ENCODE measurements at places on chromosomes 1 and 21.

- no peak for DNase-seq
Measured at GRCh38 chr21:45256912-45257672, 30.6 kb downstream of the POFUT2 start.

GRCh38 chr1:91787919-91788318, 98.0 kb downstream of the TGFBR3 start:
- DNase-seq: no peak

GRCh38 chr1:56374026-56374974, 205.1 kb downstream of the PLPP3 start:
- DNase-seq: no peak

- no peak for DNase-seq
Measured at GRCh38 chr1:70440642-70441391, 29.7 kb downstream of the CTH start.

GRCh38 chr1:97654876-97655585, 265.8 kb downstream of the DPYD start:
- no peak for DNase-seq

GRCh38 chr1:108200687-108201051, 526 bp upstream of the SLC25A24 start:
- DNase-seq: peak; percentile 49

All from brain microvascular endothelial cell (primary cell).